ENCODE measurements at places on chromosomes 7 and 10. TPM values are rescaled to one million over a fixed set of nuclear protein-coding genes. Genes with fewer than 3 reads are reported as not detected.

- DNase-seq, result no peak
- no peak overlapping the region for H3K4me3 ChIP-seq
- H3K36me3 ChIP-seq, result peaks cover 52% of the 10 kb centered on the region
- H3K27me3 ChIP-seq, result no peaks in the 10 kb centered on the region
- no peak overlapping the region for H3K27ac ChIP-seq
- peaks cover 2% of the 10 kb centered on the region for H3K4me1 ChIP-seq
These were observed 96.4 kb downstream of the CARD11 start for GRCh38 chr7:2947058-2947780.

GRCh38 chr7:128092221-128092620 lies 61.0 kb upstream of the LRRC4 start:
- no peak overlapping the region for H3K27ac ChIP-seq
- DNase-seq, result no peak
- H3K4me3 ChIP-seq, result no peak overlapping the region
- H3K36me3 ChIP-seq, result peaks cover 21% of the 10 kb centered on the region
- H3K4me1 ChIP-seq, result no peaks in the 10 kb centered on the region

DNA sequence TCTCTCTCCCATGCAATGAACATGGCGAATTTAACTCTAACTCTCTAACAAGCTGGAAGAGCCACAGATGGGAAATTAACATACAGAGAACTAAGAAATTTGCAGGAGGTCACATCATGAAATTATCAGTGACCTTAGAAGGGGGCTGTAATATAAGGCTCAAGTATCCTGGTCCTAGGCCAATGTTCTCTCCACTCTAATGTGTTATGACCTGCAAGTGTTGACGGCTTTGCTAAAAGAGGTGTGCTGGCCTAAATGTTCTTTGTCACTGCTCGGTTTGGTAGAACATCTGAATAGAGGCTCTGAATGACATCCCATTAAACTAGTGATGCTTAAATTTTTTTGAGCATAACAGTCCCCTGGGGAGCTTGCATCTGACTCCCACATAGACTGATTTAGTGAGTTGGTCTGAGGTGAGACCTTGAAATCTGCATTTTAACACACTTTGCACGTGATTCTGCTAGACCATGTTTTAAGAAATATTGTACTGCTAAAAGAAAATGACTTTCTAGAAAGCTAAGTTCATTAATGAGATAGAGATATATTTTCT lies 129.3 kb downstream of the GFRA1 start:
- H3K27me3 ChIP-seq, result no peaks in the 10 kb centered on the region
- no peak overlapping the region for H3K4me3 ChIP-seq
- H3K4me1 ChIP-seq, result no peaks in the 10 kb centered on the region
- H3K36me3 ChIP-seq, result no peaks in the 10 kb centered on the region
- no peak for DNase-seq
- no peak overlapping the region for H3K27ac ChIP-seq

- H3K4me3 ChIP-seq, result no peak overlapping the region
- H3K36me3 ChIP-seq, result no peaks in the 10 kb centered on the region
- peaks cover 5% of the 10 kb centered on the region for H3K27me3 ChIP-seq
- no peak overlapping the region for H3K27ac ChIP-seq
- no peak for DNase-seq
These were observed 6.8 kb downstream of the TET1 start for GRCh38 chr10:68566955-68567354.

GRCh38 chr10:35212856-35213255 lies 86.2 kb downstream of the CREM start:
- no peak overlapping the region for H3K4me3 ChIP-seq
- H3K27ac ChIP-seq, result no peak overlapping the region
- no peaks in the 10 kb centered on the region for H3K27me3 ChIP-seq
- no peaks in the 10 kb centered on the region for H3K36me3 ChIP-seq
- H3K4me1 ChIP-seq, result peaks cover 12% of the 10 kb centered on the region

GRCh38 chr7:29127527-29127926 lies 18.8 kb downstream of the CPVL start:
- no peak overlapping the region for H3K27ac ChIP-seq
- no peak overlapping the region for H3K4me3 ChIP-seq
- no peaks in the 10 kb centered on the region for H3K27me3 ChIP-seq
- H3K36me3 ChIP-seq, result no peaks in the 10 kb centered on the region
- DNase-seq, result no peak

GRCh38 chr7:140594131-140594691 lies 46.4 kb downstream of the DENND2A start:
- no peaks in the 10 kb centered on the region for H3K27me3 ChIP-seq
- no peaks in the 10 kb centered on the region for H3K4me1 ChIP-seq
- H3K27ac ChIP-seq, result no peak overlapping the region
- no peaks in the 10 kb centered on the region for H3K36me3 ChIP-seq
- DNase-seq, result no peak
- H3K4me3 ChIP-seq, result no peak overlapping the region

DNA sequence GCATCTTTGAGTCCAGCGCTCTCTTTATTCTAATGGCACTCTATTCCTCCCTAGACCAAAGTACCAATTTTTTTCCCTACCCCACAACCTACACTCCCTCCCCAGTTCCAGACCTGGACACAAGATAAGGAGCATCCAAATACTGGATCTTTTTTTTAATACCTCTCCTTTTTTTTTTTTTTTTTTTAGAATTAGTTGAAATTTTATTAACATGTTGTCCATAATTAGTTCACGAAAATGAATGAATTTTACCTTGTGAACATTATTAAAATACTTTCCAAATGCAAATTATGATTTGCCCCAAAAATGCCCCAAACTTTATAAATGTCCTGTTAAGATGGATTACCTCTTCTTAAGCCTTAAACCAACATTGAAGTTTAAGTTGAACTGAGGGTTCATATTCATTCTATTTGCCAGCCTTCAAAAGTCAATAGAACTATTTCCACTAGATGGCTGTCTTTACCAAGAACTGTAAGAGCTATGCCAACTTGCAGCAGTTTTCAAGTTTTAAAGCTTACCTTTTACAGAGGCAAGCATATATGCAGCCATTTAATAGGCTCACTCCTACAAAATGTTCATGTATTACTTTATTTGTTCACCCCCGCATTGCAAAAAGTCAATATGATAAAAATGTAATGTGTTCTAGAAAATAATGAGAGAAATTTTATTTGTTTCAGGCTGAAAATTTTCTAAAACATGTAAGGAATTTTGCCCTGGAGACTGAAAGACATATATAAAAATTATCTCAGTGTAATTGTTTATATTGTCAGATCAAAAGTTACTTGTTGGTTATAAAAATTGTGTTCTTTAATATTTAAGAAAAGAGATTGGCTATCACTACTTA lies 39.7 kb upstream of the TNKS2 start:
- no peak for DNase-seq
- H3K4me1 ChIP-seq, result no peaks in the 10 kb centered on the region
- H3K27me3 ChIP-seq, result no peaks in the 10 kb centered on the region
- no peak overlapping the region for H3K4me3 ChIP-seq

- no peak overlapping the region for H3K27ac ChIP-seq
- no peaks in the 10 kb centered on the region for H3K36me3 ChIP-seq
- no peaks in the 10 kb centered on the region for H3K27me3 ChIP-seq
- no peak overlapping the region for H3K4me3 ChIP-seq
- H3K4me1 ChIP-seq, result no peaks in the 10 kb centered on the region
These were observed 189.7 kb downstream of the THSD7A start for GRCh38 chr7:11642276-11642675.

- no peak overlapping the region for H3K4me3 ChIP-seq
- H3K36me3 ChIP-seq, result no peaks in the 10 kb centered on the region
- H3K4me1 ChIP-seq, result no peaks in the 10 kb centered on the region
- DNase-seq, result no peak
- no peak overlapping the region for H3K27ac ChIP-seq
These were observed 123.6 kb downstream of the SH3PXD2A start for GRCh38 chr10:103731609-103732270.

DNA sequence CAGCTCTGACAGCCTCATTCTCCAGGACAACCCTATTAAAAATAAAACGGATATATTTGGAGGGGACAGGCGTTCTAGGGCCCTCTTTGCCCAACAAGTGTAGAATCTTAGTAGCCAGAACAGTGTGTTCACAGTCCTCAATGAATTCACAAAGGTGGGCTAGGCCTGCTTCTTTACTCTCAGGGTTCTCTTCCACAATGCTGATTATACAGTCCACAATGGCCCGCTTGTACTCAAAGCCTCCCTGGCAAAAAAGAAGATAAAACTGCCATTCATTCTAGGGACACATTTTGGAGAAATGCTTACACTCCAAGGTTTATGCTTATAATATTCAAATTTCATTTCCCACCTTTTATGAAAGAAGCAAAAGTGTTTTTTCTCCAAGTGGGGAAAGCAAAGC lies 62.6 kb downstream of the MEST start:
- DNase-seq, result no peak
- H3K36me3 ChIP-seq, result no peaks in the 10 kb centered on the region
- H3K4me3 ChIP-seq, result no peak overlapping the region
- no peaks in the 10 kb centered on the region for H3K4me1 ChIP-seq
- H3K27me3 ChIP-seq, result no peaks in the 10 kb centered on the region

DNA sequence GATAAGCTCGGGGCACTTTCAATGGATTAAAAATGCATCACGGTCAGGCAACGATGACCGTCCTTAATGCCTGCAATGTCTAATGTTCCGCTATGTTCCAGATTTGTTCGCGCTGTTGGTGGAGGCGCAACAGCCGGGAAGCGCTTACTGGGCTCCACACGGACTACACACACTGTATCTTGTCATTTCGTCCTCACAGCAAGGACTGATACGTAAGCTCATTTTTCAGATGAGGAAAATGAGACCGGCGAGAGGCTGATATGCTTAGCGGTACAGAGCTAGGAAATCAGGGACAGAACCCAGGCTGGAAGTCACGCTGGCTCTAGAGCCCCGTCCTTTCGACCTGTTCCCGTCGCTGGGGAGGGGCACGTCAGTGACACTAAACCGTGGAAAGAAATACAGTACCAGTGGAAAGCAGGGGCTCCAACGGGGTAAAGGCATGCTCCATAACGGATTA lies 670 bp downstream of the TPK1 start:
- peak overlapping the region; percentile 76 for H3K27ac ChIP-seq
- no peaks in the 10 kb centered on the region for H3K36me3 ChIP-seq
- no peaks in the 10 kb centered on the region for H3K27me3 ChIP-seq

DNA sequence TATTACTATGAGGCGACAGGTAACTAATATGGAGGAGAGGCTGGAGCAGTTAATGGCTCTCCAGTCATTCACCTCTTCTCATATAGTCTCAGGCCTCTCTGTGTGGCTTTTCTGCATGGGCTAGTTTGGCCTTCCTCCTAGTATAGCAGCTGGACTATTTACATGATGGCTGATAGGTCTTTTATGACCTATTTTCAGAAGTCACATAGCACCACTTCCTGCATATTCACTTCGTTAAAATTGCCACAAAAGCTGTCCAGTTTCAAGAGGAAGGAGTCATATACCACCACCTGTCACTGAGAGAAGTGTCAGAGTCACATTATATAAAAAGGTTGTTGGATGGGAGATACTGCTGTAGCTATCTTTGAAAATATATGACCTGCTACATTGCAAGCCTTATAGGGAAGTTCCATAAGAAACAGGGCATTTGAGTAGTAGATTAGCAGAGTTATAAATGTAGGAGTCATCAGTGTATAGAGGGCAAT lies 8.0 kb upstream of the DMTF1 start:
- no peaks in the 10 kb centered on the region for H3K4me1 ChIP-seq
- no peaks in the 10 kb centered on the region for H3K27me3 ChIP-seq
- no peak overlapping the region for H3K4me3 ChIP-seq
- H3K27ac ChIP-seq, result no peak overlapping the region

DNA sequence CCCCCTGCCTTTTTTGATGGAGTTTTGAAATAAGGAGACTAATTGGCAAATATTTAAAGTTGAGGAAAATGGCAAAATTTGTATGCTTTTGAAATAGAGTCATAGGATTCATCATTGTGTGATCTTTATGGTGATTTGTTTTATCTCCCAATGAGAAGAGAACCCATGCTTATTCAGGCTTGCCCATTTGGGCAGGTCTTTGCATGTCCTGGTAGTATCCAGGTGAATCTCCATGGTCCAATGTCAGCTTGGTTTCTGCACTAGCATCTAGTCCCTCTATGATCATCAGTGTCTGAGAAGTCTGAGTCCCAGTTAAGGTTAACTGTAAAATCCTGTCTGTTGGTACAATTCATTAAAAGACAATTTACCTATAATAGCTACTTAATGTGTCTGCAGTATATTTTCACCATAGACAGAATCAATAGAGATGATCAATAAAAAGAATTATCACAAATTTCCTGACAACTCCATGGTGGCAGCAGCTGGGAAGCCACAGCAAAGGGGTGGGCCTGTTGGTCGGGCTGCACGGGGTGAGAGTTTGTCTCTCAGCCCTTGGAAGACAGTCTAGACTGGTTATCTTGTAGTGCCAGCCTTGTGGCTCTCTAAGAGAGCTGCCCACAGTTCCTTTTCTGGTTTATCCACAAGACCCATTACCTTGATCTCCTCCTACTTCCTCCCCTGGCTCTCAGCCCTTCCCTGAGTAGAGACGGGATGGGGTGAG lies 22.2 kb upstream of the BMPER start:
- no peak overlapping the region for H3K27ac ChIP-seq
- H3K27me3 ChIP-seq, result no peaks in the 10 kb centered on the region
- DNase-seq, result no peak
- H3K36me3 ChIP-seq, result no peaks in the 10 kb centered on the region
- H3K4me1 ChIP-seq, result no peaks in the 10 kb centered on the region
- H3K4me3 ChIP-seq, result no peak overlapping the region

GRCh38 chr10:73969224-73969841 lies 28.6 kb upstream of the VCL start:
- H3K27ac ChIP-seq, result no peak overlapping the region
- H3K27me3 ChIP-seq, result no peaks in the 10 kb centered on the region
- no peaks in the 10 kb centered on the region for H3K36me3 ChIP-seq

GRCh38 chr10:4685491-4685890 lies 140.5 kb upstream of the AKR1E2 start:
- H3K27ac ChIP-seq, result no peak overlapping the region
- no peaks in the 10 kb centered on the region for H3K4me1 ChIP-seq
- no peaks in the 10 kb centered on the region for H3K27me3 ChIP-seq
- H3K36me3 ChIP-seq, result no peaks in the 10 kb centered on the region

DNA sequence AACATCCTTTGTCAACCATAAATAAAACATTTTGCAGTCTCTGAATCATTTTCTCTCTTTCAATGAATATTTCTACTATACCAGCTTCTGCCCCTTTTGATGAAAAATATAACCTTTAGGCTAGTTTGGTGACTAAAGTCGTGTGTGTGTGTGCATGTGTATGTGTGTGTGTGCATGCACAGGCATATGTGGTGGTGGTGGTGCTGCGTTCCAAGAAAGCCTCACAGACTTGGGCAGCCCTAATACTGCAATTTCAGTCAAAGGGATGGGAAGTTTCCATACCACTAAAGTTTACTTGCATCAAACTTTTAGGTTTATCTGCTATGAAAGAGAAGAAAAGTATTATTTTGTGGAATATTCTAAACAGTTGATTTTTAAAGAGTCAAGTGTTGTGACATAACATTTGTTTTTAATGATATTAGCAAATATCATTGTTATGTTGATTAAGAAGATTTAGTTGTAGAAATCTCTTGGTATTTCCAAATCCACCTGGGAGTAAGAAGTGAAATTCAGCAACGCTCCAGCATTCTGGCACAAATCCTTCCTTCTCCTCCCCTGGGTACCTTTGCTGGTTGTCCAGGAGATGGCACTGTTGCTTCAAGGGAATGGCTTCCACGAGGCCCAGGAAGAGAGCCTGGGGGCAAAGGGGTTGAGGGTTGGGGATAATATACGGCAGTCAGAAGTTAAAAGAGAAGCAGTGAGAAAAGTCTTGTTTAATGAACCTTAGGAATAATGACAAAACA lies 41.5 kb downstream of the ASB4 start:
- no peak for DNase-seq
- H3K4me3 ChIP-seq, result no peak overlapping the region
- no peaks in the 10 kb centered on the region for H3K4me1 ChIP-seq
- H3K27me3 ChIP-seq, result no peaks in the 10 kb centered on the region
- no peaks in the 10 kb centered on the region for H3K36me3 ChIP-seq
- no peak overlapping the region for H3K27ac ChIP-seq

The KIAA1217 gene
- 0.70 TPM for total RNA-seq

The ZNF503 gene
- not detected for total RNA-seq

The ANKRD30A gene
- total RNA-seq, result not detected

The CUZD1 gene
- 4.1 TPM for total RNA-seq

The IFIT3 gene
- total RNA-seq, result 3.1 TPM

The CAMK2B gene
- not detected for total RNA-seq

The ZNF398 gene
- total RNA-seq, result 28.4 TPM

The ASAH2B gene
- total RNA-seq, result 2.8 TPM
